Camera-type eye (tissue), 1 donor: ENCODE measurements at places on chromosomes 16 and 17. TPM values are rescaled to one million over a fixed set of nuclear protein-coding genes. Genes with fewer than 3 reads are reported as not detected.

The SOX15 gene
- 3.2 TPM for total RNA-seq

The ABCA9 gene
- total RNA-seq, result 12.8 TPM

The TBC1D3H gene
- not detected for total RNA-seq

The LPO gene
- total RNA-seq, result 0.44 TPM

The OR3A3 gene
- not detected for total RNA-seq

The GGNBP2 gene
- total RNA-seq, result 73.4 TPM

The MYH10 gene
- total RNA-seq, result 188 TPM

The NLGN2 gene
- total RNA-seq, result 36.2 TPM

The SLC4A1 gene
- 23.6 TPM for total RNA-seq

The ZFHX3 gene
- 36.5 TPM for total RNA-seq

The PRCD gene
- 14.3 TPM for total RNA-seq

The PAQR4 gene
- 23.0 TPM for total RNA-seq

The GDPD1 gene
- total RNA-seq, result 15.1 TPM

The KDM6B gene
- total RNA-seq, result 24.5 TPM

The GP2 gene
- total RNA-seq, result not detected

The CIITA gene
- 3.8 TPM for total RNA-seq

The ZDHHC1 gene
- total RNA-seq, result 11.1 TPM

The LHX1 gene
- total RNA-seq, result 2.6 TPM

The CD19 gene
- total RNA-seq, result 0.88 TPM

The GUCY2D gene
- total RNA-seq, result 26.8 TPM

The CA4 gene
- total RNA-seq, result 10.4 TPM

The KRT24 gene
- total RNA-seq, result not detected

The KRTAP4-4 gene
- not detected for total RNA-seq

The ELOB gene
- total RNA-seq, result 283 TPM

The MYH2 gene
- total RNA-seq, result 272 TPM

The DLX4 gene
- total RNA-seq, result not detected

The C17orf67 gene
- total RNA-seq, result 1.8 TPM

The CACNG1 gene
- total RNA-seq, result 0.82 TPM

The KRTAP9-4 gene
- total RNA-seq, result not detected

The TSPOAP1 gene
- 52.3 TPM for total RNA-seq

The FBXW10B gene
- total RNA-seq, result 1.5 TPM

The KRTAP1-5 gene
- total RNA-seq, result not detected

The NPIPA3 gene
- total RNA-seq, result 1.0 TPM

The MED9 gene
- total RNA-seq, result 26.4 TPM

The COX6A2 gene
- total RNA-seq, result 4.1 TPM

The ZSCAN10 gene
- not detected for total RNA-seq

The RNF222 gene
- total RNA-seq, result not detected

The IL21R gene
- total RNA-seq, result 0.33 TPM

The LGALS9B gene
- not detected for total RNA-seq

The HIC1 gene
- total RNA-seq, result 38.4 TPM

The CD7 gene
- 0.99 TPM for total RNA-seq

The TSPAN10 gene
- total RNA-seq, result 39.1 TPM

The METTL9 gene
- total RNA-seq, result 213 TPM

The CA5A gene
- total RNA-seq, result not detected

The OTOP3 gene
- not detected for total RNA-seq

The SPN gene
- 1.3 TPM for total RNA-seq

The P2RX5 gene
- 3.0 TPM for total RNA-seq

The CTRB2 gene
- not detected for total RNA-seq

The KRT14 gene
- 51.0 TPM for total RNA-seq

The IGSF6 gene
- 0.99 TPM for total RNA-seq

The IRF8 gene
- total RNA-seq, result 10.4 TPM

The TERB1 gene
- total RNA-seq, result not detected

The HNF1B gene
- total RNA-seq, result not detected

The ARHGAP23 gene
- total RNA-seq, result 73.6 TPM

The OGFOD3 gene
- total RNA-seq, result 32.9 TPM
